CD4-positive, alpha-beta T cell treated with Interleukin-15 for 4 hours (primary cell): ENCODE measurements at places on chromosomes 5 and 9.
A peak's percentile ranks its signal among the peaks of the same experiment; 100 is the strongest.

DNA sequence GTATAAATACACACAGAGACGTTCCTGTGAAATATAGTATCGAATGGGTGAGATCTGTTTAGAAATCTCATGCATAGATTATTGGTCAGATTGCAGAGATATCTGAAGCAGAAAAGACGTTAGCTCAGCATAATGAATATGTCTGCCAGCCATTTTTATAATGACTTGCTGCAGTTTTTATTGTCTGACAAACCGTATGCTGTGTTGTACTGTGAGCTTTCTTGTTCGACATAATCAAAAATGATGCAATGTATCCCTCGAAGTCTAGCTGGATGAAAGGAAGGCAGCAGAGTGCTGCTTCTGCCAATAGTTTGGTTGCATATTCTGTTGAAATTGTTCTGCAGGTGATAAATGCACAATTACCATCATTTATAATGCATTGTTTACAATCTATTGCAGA is 514.9 kb upstream of the ARRDC3 start:
- DNase-seq: no peak

GRCh38 chr9:118457171-118458000 is 753.2 kb downstream of the TLR4 start:
- DNase-seq: no peak

- no peak for DNase-seq
These were observed 117.6 kb downstream of the PRDM6 start for GRCh38 chr5:123206618-123207017.

GRCh38 chr9:8070779-8071444 is 271.3 kb upstream of the DMAC1 start:
- no peak for DNase-seq

DNA sequence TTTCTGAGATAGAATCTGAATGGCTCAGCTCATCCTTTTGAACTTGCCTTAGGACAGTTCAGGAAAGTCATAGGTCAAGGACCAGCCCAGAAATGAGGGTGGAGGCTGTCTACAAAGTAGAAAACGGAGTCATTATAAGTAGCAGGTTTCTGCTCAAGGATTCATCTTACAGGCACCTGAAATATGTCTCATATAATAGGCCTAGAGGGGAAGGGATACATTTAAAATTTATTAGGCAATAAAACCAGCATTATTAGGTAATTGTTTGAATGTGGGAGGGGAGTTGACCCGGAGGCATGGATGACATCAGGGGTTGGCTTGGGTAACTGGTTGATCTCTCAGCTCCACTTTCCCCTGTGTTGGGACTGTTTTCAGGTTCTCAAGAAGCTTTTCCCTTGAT is 11.9 kb upstream of the GALNT10 start:
- DNase-seq: no peak

- DNase-seq: peak; percentile 77
These were observed 16.6 kb downstream of the STOM start for GRCh38 chr9:121353241-121354061.

- DNase-seq: no peak
These were observed 192.0 kb downstream of the TLE4 start for GRCh38 chr9:79763671-79764285.

DNA sequence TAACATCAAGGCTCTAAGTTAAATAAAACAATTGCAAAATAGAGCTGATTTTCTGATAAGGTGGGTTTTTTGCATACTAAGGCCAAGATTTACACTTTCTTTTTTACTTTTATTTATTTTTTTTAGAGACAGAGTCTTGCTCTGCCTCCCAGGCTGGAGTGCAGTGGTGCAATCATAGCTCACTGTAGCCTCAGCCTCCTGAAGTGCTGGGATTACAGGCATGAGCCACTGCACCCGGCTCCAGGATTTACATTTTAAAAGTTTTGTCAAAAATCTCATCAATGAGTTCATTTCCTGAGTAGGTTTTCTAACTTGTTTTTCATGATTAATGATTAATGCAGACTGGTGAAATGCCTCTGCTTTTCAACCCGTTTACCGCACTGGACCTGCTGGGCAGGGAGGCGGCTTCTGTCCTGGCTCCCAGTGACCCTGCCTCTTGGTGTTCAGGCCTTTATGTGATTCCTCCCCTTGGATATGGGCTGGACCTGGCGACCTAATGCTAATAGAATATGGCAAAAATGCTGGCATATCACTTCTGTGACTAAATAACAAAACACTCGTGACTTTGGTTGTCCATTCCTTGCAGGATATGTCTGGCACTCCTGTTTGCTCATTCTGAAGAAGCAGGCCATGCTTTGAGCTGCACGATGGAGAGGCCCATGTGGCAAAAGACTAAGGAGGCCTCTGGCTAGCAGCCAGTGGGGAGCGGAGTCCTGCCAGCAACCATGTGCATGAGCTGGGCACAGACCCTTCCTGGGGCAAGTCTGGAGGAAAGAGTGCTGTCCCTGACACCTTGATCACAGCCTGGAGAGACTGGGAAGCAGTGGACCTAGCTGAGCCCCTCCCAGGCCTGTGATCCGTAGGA is 72.2 kb upstream of the PTCH1 start:
- no peak for DNase-seq

DNA sequence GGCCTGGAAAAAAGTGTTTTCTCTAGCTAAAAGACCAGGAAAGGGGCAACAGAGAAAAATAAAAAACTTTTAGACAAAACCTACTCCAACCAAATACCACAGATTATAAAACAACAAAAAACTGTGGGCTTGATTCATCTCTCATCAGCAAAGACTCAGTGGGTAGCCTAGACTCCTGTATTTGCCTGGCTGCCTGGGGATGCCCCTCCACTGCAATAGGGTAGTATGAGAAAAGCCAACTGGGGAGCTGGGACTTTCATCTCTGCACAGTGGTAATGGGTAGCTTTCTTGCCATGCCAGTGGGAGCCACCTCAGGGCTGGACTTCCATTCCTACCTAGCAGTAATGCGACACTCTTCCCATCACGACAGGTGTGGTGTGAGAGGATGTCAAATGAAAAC is 7.5 kb downstream of the ZNF484 start:
- DNase-seq: no peak

DNA sequence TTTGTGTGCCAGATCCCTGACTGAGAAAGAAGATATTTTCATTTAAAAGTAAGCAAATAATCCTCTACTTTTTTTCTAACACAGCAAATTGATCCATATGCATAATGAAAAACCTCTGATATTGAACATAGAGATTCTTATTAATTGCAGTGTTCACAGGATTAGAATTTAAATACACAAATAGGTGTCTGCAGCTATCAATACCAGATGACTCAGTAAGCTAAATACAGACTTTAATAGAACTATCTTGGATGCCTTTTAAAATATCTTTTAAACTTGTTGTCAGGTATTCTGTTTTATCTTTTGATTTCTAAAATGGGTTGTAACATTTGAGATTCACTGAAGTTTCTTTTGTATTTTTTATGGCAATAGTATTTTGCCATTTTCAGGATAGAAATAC is 43.1 kb downstream of the NIPBL start:
- DNase-seq: no peak

DNA sequence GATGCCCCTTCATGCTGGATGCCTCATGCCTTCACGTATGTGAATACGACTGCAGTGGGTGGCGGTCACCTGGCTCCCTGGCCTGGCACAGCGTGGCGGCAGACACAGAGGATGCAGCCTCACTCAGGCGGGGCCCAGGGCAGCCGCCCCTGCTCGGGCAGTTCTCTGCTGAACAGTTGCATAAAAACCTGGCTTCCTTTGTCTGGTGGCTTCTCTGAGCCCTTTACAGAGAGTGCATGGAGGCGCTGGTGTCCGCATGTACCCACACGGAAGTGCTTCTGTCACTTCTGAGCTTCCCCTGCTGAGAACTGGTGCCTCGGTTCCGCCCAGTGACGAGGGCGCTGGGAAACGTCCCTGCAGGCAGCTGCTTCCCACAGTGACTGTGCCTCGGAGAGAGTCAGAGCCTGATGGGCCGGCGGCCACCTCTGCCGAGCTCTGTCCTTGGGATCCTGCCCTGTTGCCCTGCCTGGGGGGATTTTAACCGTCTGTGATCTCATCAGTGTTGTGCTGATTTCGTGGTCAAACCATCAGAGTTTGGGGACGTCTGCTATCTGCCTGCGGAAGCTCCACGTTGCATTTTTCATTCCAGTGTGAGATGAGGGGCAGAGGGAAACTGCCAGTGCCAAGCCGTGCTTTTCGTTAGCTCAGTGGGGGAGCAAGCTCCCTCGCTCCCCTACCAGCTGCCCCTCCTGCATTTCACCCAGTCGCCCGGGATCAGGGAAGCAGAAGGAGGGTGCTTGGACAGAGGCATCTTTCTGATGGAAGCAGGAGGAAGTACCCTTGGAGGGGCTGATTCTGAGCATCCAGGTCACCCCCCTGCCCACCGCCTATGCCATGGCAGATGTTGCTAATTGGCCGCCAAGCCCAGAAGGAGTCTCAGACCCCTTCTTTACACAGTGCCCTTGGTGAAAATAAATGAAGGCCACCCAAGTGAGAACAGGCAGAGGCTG is 153.0 kb upstream of the COL5A1 start:
- no peak for DNase-seq

- peak; percentile 9 for DNase-seq
These were observed 25.0 kb downstream of the PTCH1 start for GRCh38 chr9:95491543-95492320.

DNA sequence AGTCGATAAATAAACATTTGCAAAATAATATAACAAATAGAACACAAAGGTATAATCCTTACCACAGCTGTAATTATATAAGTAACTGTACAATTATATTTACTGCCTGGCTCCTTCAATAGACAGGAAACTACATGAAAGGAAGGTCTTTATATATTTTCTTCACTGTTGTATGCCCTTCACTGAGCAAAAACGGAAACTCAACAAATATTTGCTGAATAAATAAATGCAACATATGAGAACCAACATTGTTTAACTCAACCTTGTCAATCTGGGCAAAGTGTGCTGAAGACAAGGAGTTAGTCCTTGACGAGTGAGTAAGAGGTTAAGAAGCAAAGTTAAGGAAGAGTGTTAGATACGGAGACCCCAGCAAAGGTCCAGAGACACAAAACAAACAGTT is 22.6 kb downstream of the PSMD5 start:
- no peak for DNase-seq

DNA sequence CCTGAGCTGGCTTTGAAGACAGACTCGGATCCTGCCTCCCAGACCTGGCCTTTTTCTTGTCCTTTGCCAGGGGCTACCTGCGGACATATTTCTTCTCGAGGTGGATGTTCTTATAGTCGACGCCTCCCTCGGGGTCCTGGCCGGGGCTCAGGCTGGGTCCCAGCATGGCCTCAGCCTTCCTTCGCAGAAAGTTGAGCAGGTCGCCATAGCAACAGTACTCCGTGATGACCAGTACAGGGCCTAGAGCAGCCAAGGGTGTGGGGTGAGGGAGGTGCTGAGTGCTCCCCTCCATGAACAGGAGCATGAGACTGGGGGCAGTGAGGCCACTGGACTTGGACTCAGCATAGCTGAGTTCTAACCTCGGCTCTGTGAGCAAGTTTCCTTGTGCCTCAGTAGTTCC is 26.7 kb downstream of the CSF1R start:
- no peak for DNase-seq

DNA sequence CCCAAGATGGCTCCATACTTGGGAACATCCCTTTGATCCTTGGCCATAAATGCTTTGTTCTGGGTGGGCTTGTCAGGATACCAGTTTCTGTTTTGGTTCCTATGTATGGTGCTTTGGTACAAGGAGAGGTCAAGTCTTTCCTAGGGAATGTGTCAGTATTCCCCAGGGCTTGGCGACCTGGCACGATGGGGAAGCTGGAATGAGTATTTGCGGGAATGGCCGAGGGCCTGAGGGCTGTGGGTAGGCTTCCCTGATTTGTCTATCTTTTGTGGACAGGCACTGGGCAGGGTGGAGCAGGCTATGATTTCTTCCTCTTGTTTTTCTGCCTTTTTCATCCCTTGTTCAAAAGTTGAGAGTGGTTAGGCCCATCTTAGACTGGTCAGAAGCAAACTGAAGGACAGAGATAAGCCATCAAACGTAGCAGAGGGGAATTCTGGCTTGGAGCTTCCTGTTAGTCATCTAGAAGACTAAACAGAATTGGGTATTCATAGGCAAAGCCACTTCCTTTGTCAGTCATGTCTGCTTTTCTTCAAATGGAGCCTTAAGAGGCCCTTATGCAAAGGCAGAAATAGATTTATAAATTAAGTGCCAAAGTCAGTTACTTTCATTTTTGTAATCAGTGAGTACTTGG is 13.7 kb downstream of the DOCK2 start:
- DNase-seq: peak; percentile 58

- DNase-seq: peak; percentile 41
These were observed 379.6 kb downstream of the MLLT3 start for GRCh38 chr9:20242510-20243189.

DNA sequence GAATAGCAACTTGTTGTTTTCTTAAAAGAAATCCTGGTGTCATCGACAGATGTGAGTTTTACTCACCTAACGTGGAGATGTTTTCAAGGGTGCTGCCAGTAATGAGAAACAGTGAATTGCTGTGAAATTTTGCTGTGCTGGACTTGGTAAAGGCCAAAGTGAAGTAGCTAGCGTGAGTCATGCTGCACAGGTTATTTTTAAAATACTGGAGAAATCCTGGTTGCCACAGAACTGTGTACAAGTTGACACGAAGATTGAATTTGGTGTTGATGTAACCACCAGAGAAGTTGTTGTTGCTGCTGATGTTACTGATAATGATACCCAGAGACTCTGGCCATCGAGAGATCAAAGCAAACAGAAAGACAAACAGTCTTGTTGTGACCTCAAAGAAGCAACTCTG is 187.9 kb upstream of the NFIL3 start:
- DNase-seq: no peak

- no peak for DNase-seq
These were observed 148.2 kb downstream of the ARL15 start for GRCh38 chr5:54162184-54162583.

GRCh38 chr5:89241186-89241585 is 358.2 kb upstream of the MEF2C start:
- no peak for DNase-seq

- DNase-seq: peak; percentile 43
These were observed 9.1 kb downstream of the PTCH1 start for GRCh38 chr9:95507464-95508241.

DNA sequence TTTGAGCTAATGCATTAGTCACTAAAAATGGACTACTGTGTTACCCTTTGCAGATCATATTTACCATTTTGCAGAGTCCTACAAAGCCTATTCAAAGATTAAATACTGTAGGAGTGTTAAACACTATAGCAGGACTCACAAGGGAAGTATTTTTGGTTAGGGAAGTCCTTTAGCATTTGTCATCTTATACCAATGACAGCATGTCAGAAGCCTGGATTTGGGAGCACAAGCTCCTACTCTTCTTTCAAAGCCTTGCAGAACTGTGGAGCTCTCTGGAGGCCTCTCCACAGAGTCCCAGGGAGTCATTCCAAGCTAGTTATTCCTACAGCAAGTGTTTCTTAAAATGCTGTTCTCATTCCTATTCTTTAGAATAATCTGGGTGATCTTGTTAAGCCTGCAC is 288.8 kb downstream of the PIK3R1 start:
- no peak for DNase-seq

- no peak for DNase-seq
These were observed 106.7 kb upstream of the CPEB4 start for GRCh38 chr5:173781432-173781815.

DNA sequence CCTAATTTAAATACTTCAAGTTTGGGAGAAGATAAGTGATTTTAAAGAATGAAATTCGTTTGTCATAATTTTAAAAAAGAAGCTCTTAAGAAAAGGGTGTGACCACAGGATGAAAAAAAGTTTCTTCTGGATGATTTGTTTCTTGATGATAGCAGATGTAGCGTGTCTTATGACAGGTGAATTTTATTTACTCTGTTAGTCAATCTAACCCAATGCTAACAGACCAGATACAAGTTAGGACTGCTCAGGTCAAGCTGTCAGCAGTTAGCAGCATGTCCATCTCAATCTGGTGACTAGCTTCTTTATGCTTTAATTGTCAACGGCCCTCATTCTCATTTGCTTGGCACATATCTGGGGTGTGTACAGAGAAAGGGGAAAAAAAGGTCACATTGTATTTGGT is 456.0 kb downstream of the BNC2 start:
- DNase-seq: no peak
